ENCODE measurements at places on chromosomes 5 and 9. TPM values are rescaled to one million over a fixed set of nuclear protein-coding genes. Genes with fewer than 3 reads are reported as not detected.

GRCh38 chr9:107274096-107274495, 9.0 kb upstream of the RAD23B start:
- no peak for DNase-seq

- no peak for DNase-seq
These were observed 234.9 kb downstream of the FAM170A start for GRCh38 chr5:119864286-119864685.

ARHGEF37 gene
- 1.7 TPM for total RNA-seq

- DNase-seq = no peak
These were observed 20.4 kb upstream of the RPS14 start for GRCh38 chr5:150469718-150470469.

GRCh38 chr9:133523106-133523505, 1.7 kb downstream of the MYMK start:
- no peak for DNase-seq

C9orf152 gene
- total RNA-seq = not detected

WNK2 gene
- 194 TPM for total RNA-seq

RNF224 gene
- total RNA-seq = not detected

ADAMTS16 gene
- total RNA-seq = not detected

- DNase-seq = no peak
These were observed 11.8 kb upstream of the IFNW1 start for GRCh38 chr9:21153336-21154017.

DNA sequence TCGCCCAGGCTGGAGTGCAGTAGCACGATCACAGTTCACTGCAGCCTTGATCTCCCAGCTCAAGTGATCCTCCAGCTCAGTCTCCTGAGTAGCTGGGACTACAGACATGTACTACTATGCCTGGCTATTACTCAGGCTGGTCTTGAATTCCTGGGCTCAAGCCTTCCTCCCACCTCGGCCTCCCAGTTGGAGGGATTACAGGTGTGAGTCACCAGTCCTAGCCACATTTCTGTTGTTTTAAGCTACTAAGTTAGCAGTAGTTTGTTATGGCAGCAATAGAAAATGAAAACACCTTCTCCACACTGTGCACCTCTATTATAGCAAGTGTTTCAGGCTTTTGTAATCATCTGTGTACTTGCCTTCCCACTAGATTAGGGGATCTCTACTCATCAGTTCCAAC, 588.9 kb upstream of the TLE4 start:
- DNase-seq = no peak

DNA sequence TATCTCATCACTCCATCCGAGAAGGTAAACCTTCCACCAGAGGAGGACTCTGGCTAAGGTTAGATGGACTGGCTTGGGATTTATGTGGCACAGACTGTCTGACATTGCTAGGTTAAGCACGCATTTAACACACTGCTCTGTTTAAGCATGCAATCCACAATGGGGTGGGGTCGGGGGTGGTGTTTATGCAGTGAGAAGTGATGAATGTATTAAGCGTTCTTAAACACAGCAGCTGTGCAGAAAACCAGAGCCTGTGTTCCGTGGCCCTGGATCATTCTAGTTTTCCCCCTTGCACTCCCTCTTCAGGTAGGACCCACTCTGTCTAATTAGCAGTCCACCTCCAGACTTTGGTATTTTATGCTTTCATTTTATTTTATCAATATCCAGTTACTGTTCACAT, 46.4 kb downstream of the STXBP1 start:
- DNase-seq = no peak

- DNase-seq = no peak
These were observed 28.2 kb downstream of the ABCA1 start for GRCh38 chr9:104899759-104900247.

Measured in OCI-LY7 (cell line).